ENCODE measurements at places on chromosomes 1 and 21.
A peak's percentile ranks its signal among the peaks of the same experiment; 100 is the strongest.

DNA sequence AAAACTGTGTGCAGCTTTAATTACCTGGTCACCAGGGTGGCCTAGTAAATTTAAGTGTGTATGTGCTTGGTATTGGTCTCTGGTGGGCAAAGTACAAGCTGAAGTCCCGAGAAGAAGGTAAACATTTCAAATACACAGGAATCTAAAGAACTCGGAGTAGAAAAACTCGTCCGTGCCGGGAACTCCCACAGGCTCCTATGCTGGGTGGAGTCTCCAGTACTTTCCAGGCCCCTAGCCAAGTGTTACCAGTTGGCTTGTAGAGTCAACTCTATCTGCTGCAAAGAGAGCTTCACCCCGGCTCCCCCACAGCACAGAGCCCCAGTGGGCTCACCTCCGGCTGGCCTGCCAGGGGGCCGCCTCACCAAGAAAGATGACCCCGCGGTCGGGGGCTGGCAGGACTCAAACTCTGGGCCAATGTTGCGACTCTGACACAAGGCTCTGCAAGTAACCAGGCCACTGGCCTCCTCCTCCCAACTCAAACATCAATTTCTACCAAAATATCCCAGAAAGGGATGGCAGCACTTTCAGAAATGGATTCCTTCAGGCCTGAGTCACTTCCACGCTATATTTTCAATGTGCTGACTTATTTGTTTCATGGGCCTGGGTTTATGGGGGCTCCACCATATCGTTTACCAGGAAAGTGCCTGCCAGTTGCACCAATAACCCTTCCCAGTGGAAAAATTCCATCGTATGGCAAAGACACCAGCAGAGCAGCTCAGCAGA lies 73.9 kb downstream of the SLC66A1 start:
- no peak for DNase-seq

- no peak for DNase-seq
Observed at GRCh38 chr1:76868154-76868882, 1.0 kb downstream of the ST6GALNAC5 start.

- DNase-seq, result no peak
Observed at GRCh38 chr1:215001419-215002021, 81.0 kb upstream of the KCNK2 start.

DNA sequence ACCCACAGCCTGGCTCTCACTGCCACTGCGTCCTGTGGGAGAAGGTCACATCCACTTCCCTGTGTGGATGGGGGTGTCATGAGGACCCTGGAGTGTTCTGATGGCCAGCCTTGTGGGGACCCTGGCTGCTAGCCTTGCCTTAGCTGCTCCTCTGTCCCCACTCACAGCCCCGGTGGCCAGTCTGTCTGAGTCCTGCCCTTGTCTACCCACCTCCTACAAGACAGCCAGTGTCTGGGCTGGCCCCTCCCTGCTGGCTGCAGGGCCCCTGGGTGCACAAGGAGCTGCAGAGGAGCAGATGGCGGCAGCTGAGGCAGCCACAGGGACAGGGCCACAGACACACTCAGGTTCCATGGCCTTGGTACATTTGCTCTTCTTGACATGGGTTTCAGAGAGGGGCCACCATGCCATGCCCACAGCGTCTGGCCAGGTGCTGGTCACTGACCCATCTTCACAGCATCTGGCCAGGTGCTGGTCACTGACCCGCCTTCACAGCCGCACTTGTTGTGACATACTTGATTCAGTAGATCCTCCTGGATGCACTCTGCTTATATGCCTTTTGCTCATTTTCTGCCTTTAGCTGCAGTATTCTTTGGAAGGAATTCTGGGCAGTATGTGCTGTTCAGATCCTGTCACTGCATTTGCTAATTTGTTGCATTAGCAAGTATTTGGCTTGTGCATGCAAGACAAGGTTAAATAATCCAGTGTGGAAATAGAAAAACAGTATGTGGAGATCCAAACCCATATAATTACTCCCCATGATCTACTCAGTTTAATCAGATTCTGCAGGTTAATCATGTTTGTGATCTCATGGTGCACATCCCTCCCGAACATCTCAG lies 157.8 kb downstream of the PCBP3 start:
- DNase-seq, result no peak

DNA sequence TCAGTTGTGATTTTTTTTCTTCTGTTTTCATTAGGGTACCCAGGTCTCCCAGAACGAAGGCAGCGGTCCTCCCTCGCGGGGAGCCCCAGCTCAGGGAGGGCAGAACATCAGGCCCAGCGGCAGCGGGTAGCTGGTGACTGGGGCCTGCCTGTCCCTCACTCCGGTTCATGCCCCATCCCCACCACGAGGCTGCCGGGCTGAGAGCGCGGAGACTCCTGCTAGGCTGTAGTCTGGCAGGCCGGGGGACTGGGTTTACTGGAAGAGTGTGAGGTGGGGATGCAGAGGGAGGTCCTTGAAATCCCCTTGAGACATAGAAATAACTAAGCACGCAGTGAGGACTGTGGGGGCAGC lies 10.5 kb downstream of the BRINP2 start:
- no peak for DNase-seq

DNA sequence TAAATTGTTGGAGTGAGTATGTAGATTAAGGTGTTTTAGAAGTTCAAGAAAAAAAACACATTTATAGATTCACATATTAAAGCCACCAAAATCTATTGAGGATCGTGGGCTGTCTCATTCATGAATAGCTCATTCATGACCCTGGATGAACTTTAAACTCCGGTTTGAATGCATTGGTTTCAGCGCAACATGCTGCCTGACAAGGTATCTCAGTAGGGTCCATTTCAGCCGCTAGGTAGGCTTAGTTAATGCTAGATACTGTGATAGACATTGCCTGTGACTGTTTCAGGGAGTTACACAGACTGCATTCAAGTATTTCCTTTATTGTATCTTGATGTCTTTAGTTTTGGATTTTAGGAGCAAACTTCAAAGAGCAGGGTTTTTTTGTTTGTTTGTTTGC lies 140.5 kb upstream of the POGK start:
- DNase-seq, result no peak

DNA sequence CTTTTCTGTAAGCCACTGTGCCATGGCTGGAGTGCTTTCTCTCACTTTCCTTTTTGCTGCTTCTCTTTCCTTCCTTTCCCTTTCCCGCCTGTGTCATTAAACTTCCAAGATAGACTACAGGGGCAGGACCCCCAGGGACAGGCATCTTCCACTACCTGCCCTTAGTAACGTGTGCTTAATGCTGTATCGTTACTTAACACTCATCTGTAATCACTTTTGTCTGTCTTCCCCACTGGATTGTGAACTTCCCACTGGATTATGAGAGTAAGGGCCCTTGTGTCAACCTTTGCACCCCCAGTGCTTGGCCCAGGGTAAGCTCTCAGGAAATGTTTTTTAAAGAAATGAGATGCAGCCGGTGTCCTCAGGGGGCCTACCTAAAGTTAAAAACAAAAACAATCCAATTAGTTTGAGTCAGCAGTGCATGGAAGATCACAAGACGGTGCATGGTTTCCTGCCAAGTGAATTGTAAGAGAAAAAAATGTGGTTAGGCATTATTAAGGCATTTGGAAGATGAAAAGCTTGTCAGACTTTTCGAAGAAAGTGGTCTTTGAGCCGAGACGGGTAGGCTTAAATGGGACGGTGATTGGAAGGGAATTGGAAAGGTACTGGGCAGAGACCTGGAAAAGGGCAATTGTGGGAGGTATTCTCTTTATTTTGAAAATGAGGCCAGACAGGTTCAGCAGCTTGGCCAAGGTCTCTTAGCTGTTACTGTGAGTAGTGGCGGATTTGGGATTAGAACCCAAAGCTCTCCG lies 958 bp downstream of the LYPLAL1 start:
- peak; percentile 9 for DNase-seq
